ENCODE measurements at places on chromosomes 2 and 18.

DNA sequence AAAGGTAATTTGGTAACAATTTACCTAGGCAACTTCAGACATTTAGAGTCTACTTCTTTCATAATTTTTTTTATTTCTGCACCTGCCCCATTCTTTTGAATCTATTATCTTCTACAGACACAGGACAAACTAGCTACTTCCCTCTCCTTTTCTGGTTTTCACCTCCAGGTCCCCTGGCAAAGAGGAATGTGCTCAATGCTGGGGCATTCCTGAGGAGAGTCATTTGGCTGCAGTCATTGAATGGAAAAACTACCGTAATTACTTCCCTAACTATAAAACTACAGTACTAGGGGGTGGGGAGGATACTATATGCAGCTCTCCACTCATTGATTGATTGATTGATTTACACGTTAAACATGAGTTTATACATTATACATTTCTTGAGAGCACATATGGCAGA is 11.2 kb upstream of the ARHGAP28 start:
- DNase-seq, result no peak

GRCh38 chr18:34694591-34695165 is 15.4 kb upstream of the DTNA start:
- no peak for DNase-seq

DNA sequence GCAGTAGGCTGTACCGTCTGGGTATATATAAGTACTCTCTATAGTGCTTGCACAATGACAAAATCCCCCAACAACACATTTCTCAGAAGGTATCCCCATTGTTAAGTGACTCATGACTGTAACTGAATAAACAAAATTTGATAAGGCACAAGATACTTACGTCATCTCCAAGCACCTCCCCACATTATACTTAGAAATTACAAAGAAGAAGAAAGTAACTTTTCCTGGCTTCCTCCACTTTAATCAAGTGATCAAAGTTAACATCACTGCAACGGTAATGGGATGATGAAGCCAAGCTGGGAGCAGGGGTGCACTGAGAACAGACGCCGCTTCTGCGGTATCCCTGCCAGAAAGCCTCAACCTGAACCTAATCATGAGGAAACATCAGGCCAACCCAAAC is 9.7 kb downstream of the TNS1 start:
- DNase-seq, result peak; percentile 27

DNA sequence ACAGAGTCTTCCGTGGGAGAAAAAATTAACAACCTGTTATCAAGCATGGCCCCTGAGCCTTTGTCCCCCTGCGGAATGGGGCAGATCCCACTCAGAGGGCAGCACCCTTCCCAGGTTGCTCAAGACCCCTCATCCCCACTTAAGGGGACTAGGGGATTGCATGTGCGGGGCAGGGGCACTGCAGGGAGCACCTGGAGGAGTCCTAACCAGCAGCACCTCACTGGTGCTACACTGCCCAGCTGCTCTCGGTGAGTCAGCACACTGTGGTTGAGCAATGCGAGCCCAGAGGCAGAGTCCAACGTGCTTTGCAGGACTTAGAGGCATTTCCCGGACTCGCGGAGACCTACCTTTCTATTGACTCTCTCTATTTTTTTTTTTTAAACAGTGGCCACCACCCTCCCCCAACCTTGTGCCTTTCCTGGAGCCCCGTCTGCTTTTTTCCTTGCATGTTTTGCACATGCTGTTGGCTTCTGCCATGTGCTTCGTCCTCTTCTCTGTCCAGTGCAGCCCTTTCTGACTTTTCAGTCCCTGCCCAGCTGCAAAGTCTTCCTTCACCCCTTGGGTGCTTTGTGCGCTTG is 74.0 kb downstream of the IL1R2 start:
- DNase-seq, result peak; percentile 42

DNA sequence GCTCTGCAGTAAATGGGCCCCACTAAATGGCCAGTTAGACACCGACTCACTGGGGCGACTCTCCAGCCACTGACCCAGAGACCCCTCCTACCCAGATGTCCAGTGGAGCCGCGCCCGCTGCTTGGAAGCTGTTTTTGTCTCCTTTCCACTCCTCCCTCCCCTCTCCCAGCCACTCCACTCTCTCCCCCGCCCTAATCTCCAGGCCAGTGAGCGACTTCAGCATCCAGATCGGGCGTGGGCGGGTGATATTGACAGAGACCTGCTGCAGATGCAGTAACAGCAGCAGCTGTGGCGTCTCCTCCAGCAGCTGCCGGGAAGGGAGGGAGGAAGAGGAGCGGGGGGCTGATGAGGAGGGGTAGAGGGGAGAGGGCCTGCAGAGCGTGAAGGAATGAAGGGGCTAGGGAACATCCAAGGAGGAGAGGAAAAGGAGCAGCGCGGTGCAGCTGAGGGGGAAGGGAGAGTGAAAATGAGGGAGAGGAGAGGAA is at the start of gene SCN7A:
SCN7A (minus strand) TSS at position 110 of the 485 bp plus-strand sequence. CDS start 16,553 bp downstream, outside the sequence.
- no peak for DNase-seq

- peak; percentile 65 for DNase-seq
Measured at GRCh38 chr2:196592331-196592910, 47.1 kb upstream of the CCDC150 start.

GRCh38 chr2:128663371-128664050 is 344.8 kb upstream of the HS6ST1 start:
- no peak for DNase-seq

DNA sequence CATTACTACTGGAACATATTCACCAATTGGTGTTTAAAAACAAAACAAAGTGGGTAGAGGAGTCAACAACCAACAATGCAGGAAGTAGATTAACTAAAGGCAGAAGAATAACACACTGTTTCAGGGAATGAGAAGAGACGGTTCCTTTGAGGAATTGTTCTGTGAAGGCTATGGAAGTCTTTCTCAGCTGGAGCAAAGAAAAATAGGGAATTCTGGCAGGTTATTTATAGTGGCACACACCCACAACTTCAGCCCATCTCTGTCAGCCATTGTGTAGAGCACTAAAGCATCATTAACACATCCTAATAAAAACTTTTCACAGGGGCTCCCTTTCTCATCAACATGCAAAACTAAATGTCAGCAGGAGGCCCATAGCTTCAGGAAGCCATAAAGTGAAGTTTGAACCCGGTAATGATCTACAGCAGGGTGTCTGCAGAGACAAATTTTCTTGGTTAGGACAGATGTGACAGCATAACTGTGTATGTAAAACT is 113.6 kb downstream of the CDH2 start:
- DNase-seq, result peak; percentile 94
